ENCODE measurements at places on chromosomes 13 and 19.

DNA sequence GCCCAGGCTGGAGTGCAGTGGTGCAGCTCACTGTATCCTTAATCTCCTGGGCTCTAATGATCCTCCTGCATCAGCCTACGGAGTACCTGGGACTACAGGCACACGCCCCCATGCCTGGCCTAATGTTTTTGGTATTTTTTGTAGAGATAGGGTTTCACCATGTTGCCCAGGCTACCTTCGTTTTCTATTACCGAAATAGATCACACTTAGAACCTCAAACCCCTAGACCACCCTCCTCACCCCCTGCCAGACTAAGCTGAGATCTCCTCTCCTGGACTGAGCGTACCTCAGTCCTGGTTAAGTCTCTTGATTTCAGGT, 391 bp downstream of the KLF1 start:
- no peak for DNase-seq

DNA sequence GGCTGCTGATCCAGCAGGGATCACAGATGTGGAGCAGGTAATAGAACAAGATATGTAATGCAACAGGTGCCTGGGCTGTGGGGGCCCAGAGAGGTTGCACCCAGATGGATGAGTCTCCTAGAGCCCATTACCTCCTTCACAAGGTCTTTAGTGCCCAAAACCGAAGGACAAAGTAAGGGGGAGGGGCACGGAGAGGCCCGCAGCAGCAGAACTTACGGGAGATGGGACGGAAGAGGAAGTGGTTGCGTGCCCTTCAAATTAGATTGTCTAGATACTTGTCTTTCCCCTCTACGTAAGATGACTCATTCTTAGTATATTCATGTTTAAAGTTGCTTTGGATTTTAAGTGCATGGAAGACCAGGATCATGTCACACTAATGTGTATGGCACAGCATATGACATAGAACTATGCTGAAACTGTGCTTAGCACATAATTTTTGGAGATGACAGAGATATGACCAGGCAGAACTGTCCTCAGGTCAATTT, 5.7 kb upstream of the MRPS31 start:
- DNase-seq: peak; percentile 68

GRCh38 chr13:42686165-42686564, 95.2 kb upstream of the FAM216B start:
- peak; percentile 33 for DNase-seq

GRCh38 chr13:99357131-99357596, 50.0 kb upstream of the GPR183 start:
- DNase-seq: peak; percentile 70

GRCh38 chr19:14136509-14137281, at the start of gene ASF1B:
Gene ASF1B, minus strand, starts transcription at chr19:14136589. Its CDS starts 133 bp downstream, at chr19:14136456.
- DNase-seq: peak; percentile 100

- peak; percentile 37 for DNase-seq
Observed at GRCh38 chr13:41837629-41838028, 123.3 kb downstream of the VWA8 start.

- DNase-seq: no peak
Observed at GRCh38 chr19:44792281-44792680, 14.6 kb downstream of the CBLC start.

GRCh38 chr19:38920602-38921419, 8.8 kb upstream of the CCER2 start:
- DNase-seq: no peak

DNA sequence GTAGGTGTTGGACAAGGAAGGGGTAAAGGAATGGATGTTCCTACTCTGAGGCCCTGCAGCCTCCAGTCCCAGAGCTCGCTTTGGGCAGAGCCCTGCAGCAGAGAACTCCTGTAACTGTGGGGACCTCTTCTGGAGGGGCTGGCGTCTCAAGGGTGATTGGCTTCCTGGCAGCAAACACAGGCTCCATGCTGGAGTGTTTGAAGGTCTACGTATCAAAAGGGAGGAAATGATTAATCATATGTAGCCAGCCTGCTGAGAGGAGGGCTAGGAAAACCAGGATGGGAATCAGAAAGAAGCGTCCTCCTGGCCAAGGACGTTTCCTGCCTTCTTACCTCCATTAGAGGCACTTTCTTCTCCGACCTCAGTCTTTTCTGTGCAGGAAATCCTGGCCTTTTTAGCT, 208.5 kb downstream of the TSHZ3 start:
- peak; percentile 60 for DNase-seq

GRCh38 chr19:10431254-10431942, 11.1 kb downstream of the PDE4A start:
- no peak for DNase-seq

DNA sequence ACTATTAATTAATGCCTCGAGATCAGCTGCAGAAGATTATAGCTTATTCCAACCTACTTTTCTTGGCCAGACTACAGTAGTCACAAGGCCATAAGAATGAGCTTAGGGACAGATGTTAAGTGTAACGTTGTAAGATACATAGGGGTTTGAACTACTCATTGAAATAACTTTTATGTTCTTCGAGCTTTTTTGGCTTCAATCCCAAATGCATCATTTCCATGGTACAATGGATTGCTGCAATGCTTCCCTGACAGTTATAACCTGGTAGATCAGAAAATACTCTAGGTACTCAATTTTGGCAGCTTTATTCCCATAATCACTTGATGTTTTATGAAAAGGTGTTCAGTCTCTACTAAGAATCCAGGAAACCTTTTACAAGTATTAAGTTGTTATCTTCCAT, 2216.7 kb upstream of the PCDH20 start:
- no peak for DNase-seq

DNA sequence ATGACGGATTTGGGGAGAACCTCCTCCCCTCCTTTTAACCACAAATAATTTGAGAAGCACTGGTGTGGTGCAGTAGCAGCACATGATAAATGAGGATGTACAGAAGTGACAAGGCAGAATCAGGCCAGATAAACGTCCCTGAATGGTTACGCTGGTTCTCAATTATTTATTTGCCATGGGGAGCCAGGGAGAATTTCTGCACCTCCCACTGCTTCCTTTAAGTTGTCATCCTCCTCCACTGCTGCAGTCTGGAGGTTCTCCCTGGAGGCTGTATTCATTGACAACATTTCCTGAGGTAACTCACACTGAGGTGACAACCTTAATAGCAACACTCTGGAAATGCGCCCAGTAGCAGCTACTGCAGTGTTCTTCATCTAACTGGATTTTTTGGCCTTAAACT, 308.9 kb upstream of the SLITRK1 start:
- no peak for DNase-seq

DNA sequence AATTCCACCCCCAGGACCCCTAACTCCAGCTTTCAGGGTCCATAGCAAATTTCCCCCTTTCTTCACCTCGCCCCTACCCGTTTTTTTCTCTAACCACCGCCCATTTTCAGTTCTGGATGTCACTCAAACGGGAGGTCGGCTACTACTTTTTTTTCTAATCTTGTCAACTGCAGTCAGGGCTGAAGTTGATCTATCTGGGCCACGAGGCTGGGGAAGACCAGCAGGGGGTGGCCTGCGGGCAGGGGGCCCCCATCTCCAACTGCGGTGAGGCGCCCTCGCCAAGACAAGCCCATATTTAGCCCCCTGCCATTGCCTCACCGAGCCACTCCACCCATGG, 748 bp downstream of the LHFPL6 start:
- DNase-seq: no peak

DNA sequence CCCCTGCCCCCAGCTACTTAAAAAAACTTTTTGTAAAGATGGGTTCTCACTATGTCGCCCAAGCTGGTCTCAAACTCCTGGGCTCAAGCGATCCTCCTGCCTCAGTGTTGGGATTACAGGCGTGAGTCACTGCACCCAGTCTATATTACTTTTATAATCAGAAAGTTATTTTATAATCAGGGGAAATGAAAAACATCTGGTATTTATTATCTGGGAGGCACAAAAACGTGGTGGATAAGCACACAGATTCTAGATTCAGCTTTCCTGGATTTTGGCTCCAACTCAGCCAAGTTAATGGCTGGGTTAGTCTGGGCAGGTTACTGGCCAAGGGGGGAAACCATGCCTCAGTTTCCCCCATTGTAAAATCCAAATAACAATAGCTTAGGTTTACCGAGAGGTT, 24.7 kb downstream of the KEAP1 start:
- DNase-seq: no peak

GRCh38 chr13:30881191-30881651, 24.9 kb upstream of the MEDAG start:
- no peak for DNase-seq

DNA sequence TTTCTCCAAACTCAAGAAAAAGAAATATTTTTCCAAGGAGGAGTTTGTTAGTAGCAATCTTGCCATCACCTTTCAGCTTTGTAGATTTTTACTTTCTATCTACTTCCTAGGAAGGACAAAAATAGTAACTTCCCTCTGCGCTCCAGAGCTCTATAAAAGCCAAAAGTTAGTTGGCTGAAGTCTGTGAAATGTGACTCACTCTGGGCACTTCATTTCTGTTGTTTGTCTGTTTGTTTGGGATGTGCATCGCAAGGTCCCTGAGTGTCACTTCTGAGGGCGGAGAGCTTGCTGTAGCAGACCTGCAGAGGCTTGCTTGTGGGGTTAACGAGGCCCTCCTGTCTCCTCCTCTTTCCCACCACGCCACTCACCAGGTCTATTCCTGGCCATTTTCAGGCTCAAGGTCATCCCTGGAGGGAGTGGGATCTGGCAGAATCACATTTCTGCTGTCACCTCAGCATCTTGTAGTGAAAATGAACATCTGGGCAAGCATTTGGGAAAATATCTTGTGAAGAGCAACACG, 307.6 kb downstream of the GPC6 start:
- DNase-seq: no peak

DNA sequence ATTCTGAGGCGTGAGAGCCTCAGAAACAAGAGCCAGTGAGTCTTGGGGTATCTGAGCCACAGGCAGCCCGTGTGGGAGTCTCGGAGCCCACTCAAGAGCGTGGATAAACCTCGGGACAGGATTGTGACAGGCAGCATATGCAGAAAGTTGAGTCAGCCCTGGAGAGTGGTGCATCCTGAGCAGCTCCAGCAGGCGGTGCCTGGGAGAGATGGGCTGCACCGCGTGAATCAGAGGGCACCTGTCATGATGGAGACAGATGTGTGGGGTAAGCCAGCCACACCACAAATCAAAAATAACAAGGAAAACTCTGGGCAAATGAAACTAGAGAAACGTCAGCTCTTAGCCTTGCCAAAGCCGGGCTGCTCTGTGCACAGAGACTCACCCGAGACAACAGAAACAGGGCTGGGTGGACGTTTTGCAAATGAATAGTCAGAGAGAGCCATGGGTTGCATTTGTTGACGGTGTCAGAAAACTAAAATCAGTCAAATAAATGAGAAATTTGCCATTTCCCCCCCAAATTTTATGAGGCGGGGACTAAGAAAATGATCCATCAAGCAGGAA, 30.0 kb upstream of the POP4 start:
- no peak for DNase-seq

- peak; percentile 68 for DNase-seq
Observed at GRCh38 chr19:4120559-4121272, 3.2 kb downstream of the MAP2K2 start.

DNA sequence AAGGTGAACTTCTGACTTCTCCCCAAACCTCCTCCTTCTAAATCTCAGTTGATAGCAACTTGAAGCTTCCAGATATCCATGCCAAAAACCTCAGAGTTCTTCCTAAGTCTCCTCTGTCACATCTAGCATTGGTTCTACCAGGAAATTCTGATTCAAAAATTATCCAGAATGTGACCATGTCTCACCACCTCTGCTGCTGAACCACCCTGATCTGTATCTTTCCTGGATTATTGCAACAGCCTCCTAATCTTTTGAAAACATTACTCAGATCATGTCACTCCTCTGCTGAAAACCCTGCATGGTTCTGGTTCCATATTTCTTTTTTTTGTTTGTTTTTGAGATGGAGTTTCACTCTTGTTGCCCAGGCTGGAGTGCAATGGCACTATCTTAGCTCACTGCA, 78.7 kb upstream of the TNFSF11 start:
- peak; percentile 43 for DNase-seq

GRCh38 chr19:10262771-10263170, 8.1 kb upstream of the ICAM1 start:
- peak; percentile 80 for DNase-seq

- no peak for DNase-seq
Observed at GRCh38 chr19:29375429-29376119, 150.2 kb upstream of the VSTM2B start.

GRCh38 chr19:43618921-43619261, 538 bp downstream of the ZNF428 start:
- no peak for DNase-seq

GRCh38 chr19:8206147-8207087, 2.8 kb upstream of the CERS4 start:
- DNase-seq: no peak

DNA sequence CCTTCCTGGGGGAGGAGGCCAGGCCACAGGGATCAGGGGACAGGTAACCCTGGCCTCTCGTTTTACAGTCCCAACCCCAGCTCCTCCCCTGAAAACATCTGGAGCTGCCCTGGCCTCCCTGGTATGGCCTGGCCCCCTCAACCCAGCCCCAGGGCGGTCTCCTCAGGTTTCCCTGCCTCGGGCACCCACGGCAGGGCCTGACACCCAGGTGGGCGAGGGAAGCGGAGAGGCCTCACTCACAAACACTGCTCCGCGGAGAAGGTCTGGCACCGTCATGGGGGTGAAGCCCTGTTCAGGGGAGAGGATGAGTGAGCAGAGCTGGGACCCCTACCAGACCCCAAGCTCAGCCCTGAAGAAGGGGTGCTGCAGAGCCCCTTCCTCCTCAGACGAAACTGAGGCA, 6.5 kb upstream of the CCER2 start:
- no peak for DNase-seq
